ENCODE measurements at places on chromosomes 7 and 10.

GRCh38 chr10:60823324-60823723 lies 45.0 kb downstream of the CDK1 start:
- DNase-seq = no peak

DNA sequence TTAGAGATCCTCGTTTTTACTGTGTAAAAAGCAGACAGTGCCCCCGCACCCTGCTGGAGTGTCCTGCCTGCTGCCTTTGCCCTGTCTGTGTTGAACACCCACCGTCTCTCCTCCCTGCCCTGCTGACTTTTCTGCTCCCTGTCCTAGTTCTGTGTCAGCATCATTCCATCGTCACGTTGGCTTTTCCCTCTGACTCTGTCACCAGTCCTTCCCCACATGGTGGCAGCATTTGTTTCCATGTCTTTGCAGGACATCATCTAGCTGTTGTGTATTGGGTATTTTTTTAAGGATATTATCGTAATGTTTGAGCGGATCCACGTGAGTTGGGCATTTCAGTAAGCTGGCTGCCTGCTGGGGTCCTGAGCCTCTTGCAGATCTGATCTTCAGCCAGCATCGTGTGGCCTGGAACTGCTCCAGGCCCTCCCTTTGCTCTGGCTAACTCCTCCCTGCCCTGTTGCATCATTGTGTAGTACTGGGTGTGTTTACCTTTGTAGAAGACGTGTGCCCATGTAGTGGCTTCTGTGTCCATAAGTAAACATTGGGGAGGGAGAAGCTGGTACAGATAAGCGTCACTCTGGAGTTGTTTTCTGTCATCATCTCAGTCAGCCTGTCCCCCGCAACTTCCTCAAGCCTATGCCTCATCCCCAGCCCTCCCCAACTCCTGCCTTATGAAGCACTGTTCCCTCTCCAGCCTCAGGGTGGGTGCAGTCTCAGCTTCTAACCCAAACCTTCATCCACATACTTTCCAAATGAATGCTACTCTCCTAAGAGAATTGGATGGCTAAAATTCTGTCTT lies 44.3 kb downstream of the TRRAP start:
- no peak for DNase-seq

DNA sequence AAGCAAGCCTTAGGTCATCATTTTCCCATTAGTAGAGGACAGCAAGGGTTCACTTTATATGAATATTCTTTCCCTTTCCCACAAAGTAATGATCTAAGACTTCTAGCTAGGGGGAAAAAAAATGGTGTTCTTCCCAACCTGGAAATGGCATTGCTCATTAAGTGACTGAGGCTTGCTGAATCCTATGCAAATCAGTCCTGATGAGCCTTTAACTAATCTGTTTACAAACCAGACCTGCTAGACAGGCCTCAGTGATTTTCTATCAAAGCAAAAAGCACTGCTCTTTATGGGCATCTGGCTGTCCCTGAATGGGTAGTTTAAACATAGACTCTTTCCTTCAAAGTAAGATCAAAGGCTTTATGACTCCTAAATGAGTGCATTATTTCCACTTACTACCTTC lies 146.3 kb downstream of the HIBADH start:
- no peak for DNase-seq

DNA sequence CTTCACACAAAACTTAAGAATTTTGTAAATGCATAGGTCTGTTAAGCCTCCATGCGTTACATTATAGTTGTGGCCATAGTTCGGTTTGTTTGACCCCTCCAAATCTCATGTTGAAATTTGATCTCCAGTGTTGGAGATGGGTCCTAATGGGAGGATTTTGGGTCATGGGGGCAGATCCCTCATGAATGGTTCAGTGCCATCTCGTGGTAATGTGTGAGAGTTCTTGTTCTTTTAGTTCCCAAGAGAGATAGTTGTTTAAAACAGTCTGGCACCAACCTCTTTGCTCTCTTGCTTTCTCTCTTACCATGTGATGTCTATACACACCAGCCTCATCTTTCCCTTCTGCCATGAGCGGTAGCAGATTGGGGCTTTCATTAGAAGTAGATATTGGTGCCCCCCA lies 264.3 kb downstream of the TCF7L2 start:
- DNase-seq = no peak

GRCh38 chr10:37344413-37344812 lies 219.0 kb downstream of the ANKRD30A start:
- DNase-seq = no peak

DNA sequence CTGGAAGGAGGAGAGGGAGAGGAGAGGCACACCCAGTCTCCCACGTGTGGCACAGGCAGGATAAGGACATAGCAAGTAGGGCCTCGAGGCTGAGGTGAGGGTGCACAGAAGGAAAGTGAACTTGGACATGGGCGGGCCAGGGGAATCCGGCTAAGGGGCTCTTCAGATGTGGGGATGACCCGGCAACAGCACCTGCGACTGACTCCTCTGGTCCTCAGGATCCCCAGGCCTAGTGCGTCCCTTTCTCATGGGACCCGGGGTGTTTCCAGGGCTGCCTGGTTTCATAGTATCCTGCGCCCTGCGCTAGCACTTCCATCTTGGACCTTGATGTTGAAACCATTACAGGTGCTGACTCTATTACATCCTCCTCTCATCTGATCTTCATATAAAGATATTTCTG lies 96.1 kb upstream of the LYZL2 start:
- no peak for DNase-seq

- no peak for DNase-seq
Measured at GRCh38 chr7:12004581-12004980, 172.6 kb upstream of the THSD7A start.

DNA sequence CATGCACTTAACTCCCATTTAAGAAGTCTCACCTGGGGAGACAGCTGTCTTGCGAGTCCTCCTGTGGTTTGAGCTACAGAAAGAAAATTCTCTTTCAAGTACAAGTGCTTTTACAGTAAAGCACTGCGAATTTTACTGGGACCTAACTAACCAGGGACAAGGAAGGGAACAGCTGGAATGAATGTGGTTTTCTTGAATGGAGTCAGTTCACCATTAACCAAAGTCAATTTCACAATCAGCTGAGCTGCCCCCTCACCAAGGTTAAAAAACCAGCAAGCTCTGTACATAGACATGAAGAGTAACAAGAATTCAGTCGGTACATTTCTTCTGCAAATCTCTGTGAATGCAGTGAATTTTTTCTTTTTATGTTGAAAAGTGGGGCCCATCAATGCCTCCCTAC lies 56.3 kb downstream of the GFRA1 start:
- DNase-seq = no peak
